ENCODE measurements at places on chromosomes 6 and 20. TPM values are rescaled to one million over a fixed set of nuclear protein-coding genes. Genes with fewer than 3 reads are reported as not detected.

GRCh38 chr6:149580880-149581279 lies 14.7 kb downstream of the GINM1 start:
- DNase-seq, result no peak
- no peak overlapping the region for H3K4me3 ChIP-seq
- peaks cover 22% of the 10 kb centered on the region for H3K36me3 ChIP-seq
- no peak overlapping the region for H3K27ac ChIP-seq

DNA sequence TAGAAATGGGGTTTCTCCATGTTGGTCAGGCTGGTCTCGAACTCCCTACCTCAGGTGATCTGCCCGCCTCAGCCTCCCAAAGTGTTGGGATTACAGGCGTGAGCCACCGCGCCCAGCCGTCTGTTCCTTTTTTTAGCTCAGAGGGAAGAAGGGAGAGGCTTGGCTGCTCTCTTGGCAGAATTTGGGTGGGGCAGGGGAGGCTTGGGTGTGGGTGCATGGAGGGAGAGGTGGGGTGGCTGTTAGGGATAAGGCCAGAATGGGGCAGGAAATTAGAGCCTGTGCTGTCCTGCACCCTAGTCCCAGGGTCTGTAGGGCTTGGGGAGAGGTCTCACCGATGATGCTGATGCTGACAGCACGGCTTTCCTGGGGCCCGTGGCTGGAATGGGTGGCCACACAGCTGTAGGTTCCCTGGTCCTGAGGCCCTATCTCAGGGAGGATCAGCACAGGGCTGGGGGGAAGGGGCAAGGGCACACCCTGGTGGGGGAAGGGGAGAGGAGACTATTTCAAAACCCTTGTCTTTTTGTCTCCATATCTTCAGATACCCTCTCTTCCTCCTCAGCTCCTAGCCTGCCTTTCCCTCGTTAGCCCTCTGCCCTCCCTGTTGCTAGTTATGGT lies 2.0 kb downstream of the AGER start:
- no peaks in the 10 kb centered on the region for H3K27me3 ChIP-seq
- peaks cover 55% of the 10 kb centered on the region for H3K4me1 ChIP-seq
- DNase-seq, result no peak
- peak overlapping the region; percentile 26 for H3K27ac ChIP-seq
- H3K4me3 ChIP-seq, result no peak overlapping the region

Gene COL21A1
- not detected for total RNA-seq

DNA sequence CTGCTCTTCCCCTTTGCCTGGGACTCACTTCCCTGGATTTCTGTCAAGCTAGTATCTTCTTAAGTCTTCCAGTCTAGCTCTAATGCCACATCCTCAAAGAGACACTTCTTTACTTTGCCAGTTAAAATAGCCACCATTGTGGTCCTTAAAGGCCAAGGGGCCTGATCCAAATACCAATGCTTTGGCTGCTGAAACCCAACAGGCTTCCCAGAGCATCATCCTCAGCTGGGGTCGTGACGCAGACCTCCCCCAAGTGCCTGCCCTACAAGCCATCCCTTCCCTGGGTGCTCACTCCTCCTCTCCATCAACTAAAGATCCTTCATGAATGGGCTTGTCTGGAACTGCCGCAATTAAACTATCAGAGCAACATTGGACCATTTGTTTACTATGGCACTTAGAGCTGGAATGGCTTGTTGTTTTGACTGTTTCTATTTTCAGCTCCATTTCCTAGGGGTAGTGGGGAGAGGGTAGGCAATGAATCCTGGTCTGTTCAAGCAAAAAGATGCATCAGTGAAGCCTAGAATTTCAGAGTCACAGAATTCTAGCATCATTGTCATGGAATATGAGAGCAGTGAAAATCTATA lies 79.6 kb upstream of the SIRPA start:
- H3K27me3 ChIP-seq, result peaks cover 46% of the 10 kb centered on the region
- H3K27ac ChIP-seq, result no peak overlapping the region
- H3K4me1 ChIP-seq, result peaks cover 10% of the 10 kb centered on the region
- DNase-seq, result no peak

GRCh38 chr20:11112832-11113231 lies 439.0 kb upstream of the JAG1 start:
- no peak overlapping the region for H3K4me3 ChIP-seq
- no peaks in the 10 kb centered on the region for H3K36me3 ChIP-seq
- no peaks in the 10 kb centered on the region for H3K4me1 ChIP-seq
- no peaks in the 10 kb centered on the region for H3K27me3 ChIP-seq
- H3K27ac ChIP-seq, result no peak overlapping the region

Gene HLA-DQB1
- 24.1 TPM for total RNA-seq

- no peak overlapping the region for H3K4me3 ChIP-seq
- H3K4me1 ChIP-seq, result no peaks in the 10 kb centered on the region
- H3K36me3 ChIP-seq, result no peaks in the 10 kb centered on the region
- H3K27me3 ChIP-seq, result peaks cover 47% of the 10 kb centered on the region
Measured at GRCh38 chr20:10662661-10663458, 10.9 kb downstream of the JAG1 start.

Gene ULBP1
- 0.67 TPM for total RNA-seq

Gene FERMT1
- total RNA-seq, result not detected

DNA sequence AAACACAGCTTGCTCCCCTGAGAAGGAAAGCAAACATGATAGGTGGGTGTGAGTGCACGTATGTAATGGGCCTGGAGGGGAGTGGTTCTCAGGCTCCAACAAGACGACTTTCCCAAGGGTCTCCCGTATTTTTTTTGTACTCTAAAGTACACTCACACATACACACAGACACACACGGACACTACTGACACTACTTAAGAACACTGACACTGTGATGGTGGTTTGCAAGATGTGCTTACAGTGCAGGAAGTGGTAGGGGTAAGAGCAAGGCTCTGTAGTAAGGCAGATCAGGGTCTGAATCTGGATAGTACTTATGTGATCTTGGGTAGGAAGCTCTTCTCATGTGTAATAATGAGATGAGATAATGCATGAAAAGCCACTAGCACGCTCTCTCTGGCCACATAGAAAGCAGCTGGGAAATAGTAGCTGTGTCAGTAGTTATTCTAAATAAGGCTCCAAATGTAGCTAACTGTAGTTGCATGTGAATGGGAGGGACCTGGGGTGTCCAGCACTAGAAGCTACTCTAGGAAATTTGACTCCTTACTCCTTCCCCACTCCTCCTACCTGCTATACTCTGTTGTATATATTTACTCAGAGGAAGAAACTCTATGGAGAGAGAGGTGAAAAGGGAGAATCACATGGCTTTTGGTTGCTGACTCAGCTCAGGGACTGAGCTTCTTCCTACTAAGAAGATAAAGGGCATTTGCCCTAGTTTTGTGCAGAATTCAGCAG lies 8.4 kb upstream of the ZBTB24 start:
- peak; percentile 58 for DNase-seq
- H3K36me3 ChIP-seq, result peaks cover 2% of the 10 kb centered on the region
- peaks cover 30% of the 10 kb centered on the region for H3K4me1 ChIP-seq
- peaks cover 3% of the 10 kb centered on the region for H3K27me3 ChIP-seq
- peak overlapping the region; percentile 12 for H3K4me3 ChIP-seq
- H3K27ac ChIP-seq, result peak overlapping the region; percentile 87

Gene MCHR2
- not detected for total RNA-seq

Gene KIF25
- total RNA-seq, result not detected

GRCh38 chr6:16244869-16245451 lies 6.6 kb downstream of the GMPR start:
- peaks cover 1% of the 10 kb centered on the region for H3K27me3 ChIP-seq
- H3K4me3 ChIP-seq, result no peak overlapping the region
- no peaks in the 10 kb centered on the region for H3K4me1 ChIP-seq
- H3K36me3 ChIP-seq, result no peaks in the 10 kb centered on the region
- H3K27ac ChIP-seq, result no peak overlapping the region

DNA sequence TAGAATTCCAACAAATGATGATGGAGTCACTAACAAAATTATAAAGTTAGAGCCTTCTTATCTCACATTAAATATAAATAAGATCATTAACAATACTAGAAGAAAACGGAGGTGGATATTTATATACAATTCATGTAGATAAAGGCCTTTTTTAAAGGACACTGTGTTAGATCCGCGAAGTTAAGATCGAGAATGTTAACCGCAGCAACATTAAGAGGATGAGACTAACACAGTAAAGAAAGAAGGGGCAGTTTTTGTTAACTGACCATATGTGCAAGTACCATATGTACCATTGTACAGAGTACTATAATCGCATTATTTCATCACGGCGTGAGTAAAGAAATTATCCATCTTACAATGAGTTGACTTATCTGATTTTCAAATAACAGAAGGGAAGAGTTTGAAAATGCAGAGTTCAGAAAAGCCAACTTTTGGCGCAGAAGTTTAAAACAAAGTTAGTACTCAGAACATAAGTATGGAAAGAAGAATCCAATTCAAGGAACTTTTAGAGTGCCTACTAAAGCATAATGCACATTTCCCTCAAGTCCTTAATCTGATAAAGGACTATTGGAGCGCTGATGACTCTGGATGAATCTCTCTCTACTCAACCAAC lies 1.4 kb downstream of the FBXL4 start:
- peak overlapping the region; percentile 97 for H3K27ac ChIP-seq
- DNase-seq, result no peak
- peaks cover 26% of the 10 kb centered on the region for H3K4me1 ChIP-seq
- H3K36me3 ChIP-seq, result peaks cover 19% of the 10 kb centered on the region

Gene CHMP4B
- 105 TPM for total RNA-seq

GRCh38 chr20:47777220-47777619 lies 8.1 kb downstream of the SULF2 start:
- H3K27me3 ChIP-seq, result peaks cover 1% of the 10 kb centered on the region
- no peak overlapping the region for H3K27ac ChIP-seq
- DNase-seq, result no peak
- no peaks in the 10 kb centered on the region for H3K4me1 ChIP-seq

Gene TP53TG5
- total RNA-seq, result not detected

Gene CAPN11
- total RNA-seq, result 3.0 TPM

Data from activated CD4-positive, alpha-beta T cell treated with anti-CD3 and anti-CD28 coated beads, Interleukin-2, amount 10 ng/mL, durations not matched to agents 7 days and 5 days (primary cell).